Posterior cingulate gyrus (tissue), 11 donors: ENCODE measurements at places on chromosomes 2 and 18.

GRCh38 chr2:86821306-86821705, 30.6 kb upstream of the CD8A start:
- no peak for DNase-seq

- DNase-seq = no peak
Measured at GRCh38 chr2:84782717-84783442, 98.0 kb downstream of the TRABD2A start.

DNA sequence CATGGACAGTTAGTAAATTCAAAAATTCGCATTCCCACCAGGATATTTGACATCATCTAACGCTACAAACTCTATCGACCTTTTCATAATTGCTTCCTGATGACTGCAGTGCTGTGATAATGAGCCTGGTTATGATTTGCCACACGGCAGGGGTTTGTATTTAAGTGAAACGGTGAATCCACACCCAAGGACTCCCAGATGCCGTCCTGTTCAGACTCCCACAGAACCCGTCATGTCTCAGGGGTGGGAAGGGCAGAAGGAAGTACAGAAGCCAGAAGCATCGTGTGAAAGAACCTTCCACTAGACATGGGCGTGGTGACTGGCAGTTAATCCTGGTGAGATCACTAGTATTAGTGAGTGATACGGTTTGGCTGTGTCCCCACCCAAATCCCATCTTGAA, 91.2 kb upstream of the TMEM18 start:
- no peak for DNase-seq

DNA sequence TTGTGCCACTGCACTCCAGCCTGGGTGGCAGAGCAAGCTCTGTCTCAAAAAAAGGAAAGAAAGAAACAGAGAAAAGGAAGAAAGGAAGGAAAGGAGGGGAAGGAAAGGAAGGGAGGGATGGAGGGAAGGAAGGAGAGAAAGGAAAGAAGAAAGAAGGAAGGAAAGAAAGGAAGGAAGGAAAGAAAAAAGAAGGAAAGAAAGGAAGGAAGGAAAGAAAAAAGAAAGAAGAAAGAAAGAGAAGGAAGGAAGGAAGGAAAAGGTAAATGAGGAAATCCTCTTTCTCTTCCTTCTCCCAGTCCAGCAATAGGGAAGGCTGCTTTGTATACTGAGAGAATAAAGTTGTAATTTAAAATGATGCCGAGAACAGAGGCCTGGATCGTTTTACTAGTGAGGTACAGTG, 22.8 kb upstream of the ZNF407 start:
- no peak for DNase-seq

DNA sequence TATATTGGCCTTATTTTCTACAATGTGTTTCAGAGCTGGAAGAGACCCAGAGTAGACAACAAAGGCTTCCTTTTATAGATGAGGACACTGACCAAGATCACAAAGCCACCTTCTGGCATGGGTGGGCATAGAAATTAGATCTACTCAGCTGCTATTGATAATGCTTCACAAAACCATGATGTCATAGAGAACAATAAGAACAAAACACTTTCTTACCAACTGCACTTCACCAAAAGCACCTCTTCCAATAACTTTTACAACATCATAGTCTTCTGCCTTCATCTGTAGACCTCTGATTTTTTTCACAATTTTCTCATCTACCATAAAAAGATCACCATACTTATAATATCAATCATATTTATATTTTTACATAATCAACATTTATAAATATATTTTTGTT, 58.1 kb downstream of the ROCK2 start:
- DNase-seq = no peak

DNA sequence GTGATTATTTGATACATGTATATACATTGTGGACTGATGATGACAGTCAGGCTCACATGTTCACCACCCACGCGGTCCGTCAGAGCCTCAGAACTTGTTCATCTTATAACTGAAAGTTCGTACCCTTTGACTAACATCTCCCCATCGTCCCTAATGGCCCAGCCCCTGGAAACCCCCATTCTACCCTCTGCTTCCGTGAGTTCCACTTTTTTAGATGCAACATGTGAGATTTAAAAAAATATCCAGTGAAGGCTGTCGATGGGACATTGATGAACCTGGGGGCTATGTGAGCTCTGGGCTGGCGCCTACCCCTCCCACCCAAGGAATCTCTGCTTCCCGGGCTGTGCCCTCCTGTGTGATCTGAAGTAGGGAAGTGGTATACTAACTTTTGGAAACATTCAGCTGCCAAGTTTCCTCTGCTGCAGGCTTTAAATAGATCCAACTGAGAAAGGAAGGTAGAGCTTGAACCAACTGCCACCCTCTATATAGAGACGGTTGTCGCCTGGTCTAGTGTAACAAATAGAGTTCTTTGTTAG, 163.8 kb downstream of the FAM210A start:
- DNase-seq = no peak

GRCh38 chr2:174334781-174335251, at the start of gene SP9:
SP9 (plus strand) TSS chr2:174334954; CDS start chr2:174335093, 139 bp downstream.
- DNase-seq = no peak

GRCh38 chr18:7871560-7872456, 304.7 kb downstream of the PTPRM start:
- DNase-seq = no peak

- no peak for DNase-seq
Measured at GRCh38 chr2:58708565-58708964, 467.4 kb upstream of the FANCL start.

DNA sequence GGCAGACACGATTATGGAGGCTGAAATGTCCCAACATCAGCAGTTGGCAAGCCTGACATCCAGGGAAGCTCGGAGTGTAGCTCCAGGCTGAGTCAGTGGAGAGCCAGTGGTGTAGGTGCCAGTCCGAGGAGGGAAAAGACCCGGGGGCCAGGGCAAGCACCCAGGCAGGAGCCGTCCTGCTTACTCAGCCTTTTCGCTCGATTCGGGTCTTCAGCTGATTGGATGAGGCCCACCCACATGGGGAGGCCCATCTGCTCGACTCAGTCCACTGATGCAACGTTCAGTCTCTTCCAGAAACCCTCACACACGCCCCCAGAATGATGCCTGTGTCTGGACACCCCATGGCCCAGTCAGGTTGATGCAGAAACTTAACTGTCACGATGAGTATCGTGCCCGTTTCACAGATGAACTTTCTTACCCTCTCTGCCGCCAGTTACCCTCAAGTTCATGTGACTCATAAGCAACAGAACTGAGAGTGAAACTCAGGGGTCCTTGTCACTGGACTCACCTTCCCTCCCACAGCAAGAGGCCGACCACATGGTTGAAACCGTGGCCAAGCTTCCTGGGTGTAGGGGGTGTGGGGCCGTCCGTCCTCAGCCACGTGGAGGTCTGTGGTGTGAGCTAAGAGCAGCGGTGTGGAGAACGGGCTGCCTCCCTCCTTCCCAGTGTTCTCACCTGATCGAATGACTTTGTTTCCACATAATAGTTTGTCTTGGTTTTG, 197.4 kb upstream of the HDAC4 start:
- DNase-seq = no peak

- DNase-seq = no peak
Measured at GRCh38 chr18:45557779-45558178, 57.5 kb upstream of the SLC14A2 start.

- no peak for DNase-seq
Measured at GRCh38 chr2:153287109-153287801, 191.3 kb downstream of the RPRM start.

DNA sequence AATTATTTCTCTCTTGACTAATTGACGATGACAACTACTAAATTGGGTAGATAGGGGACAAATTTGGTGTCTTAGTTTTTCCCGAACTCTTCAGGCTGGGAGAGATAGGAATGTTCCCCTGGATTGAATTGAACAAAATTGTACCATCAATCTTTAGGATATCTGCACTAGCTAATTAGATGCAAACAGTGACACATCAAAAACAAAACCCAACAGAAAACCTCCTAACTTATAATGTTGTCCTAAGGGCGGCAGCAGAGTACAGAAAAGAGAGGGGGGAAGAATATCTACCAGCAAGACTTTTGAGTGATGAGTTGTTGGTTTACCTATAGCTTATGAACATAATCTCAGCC, 342.9 kb downstream of the INSIG2 start:
- no peak for DNase-seq

GRCh38 chr2:160477032-160477431, 16.6 kb downstream of the RBMS1 start:
- no peak for DNase-seq

- no peak for DNase-seq
Measured at GRCh38 chr2:209442939-209443338, 19.1 kb downstream of the MAP2 start.

DNA sequence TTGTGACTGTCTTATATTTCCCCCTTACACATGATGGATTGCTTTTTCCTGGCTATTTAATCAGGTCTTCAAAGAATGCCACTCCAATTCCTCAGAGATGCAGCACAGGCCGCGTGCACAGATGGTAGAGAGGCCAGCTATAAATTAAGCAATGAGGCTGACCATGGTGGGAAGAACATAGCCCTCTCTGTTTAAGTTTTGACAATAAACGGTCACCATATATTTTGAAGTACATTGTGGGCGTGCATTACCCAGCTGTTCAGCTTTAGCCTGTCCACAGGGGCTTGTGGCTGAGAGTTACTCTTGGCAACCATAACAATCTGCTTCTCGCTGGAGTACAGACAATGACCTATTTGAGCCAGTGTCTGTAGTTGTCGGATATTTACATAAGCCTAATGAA, 730.8 kb downstream of the DCC start:
- DNase-seq = no peak

DNA sequence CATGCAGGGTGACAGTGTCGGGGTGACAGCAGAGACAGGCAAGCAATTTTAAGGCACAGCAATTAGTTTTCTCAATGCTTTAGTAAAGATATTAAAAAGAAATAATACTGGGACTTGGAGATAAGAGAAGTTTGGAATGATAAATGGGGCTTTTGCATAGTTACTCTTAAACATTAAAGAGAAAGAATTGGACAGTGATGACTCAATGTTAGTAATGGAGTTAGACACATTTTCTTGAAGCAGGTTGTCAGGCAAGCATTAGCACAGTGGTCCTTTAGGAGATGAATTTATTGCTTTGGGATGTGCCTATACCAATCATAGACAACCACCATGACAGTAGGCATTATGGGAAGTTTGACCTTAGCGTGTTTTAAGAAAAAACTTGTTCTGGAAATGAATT, 228.3 kb upstream of the RAB12 start:
- no peak for DNase-seq

- DNase-seq = no peak
Measured at GRCh38 chr2:1593371-1594122, 150.8 kb downstream of the PXDN start.

DNA sequence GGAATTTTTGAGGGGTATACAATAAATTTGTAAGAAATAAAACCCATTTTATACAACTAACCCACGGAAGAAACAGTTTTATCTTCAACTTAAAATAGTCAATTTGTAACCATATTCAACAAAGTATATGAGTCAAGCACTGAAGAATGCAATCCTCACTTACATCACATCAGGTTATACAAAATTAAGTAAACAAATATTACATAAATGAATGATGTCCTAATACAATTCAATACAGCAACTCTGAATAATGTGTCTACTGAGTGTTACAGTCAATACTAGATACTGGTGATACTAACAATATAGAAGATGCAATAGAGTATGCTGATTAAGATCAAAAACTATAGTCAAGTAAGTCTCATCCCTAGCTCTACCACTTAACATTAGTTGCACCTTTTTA, 58.6 kb downstream of the FANCL start:
- no peak for DNase-seq

GRCh38 chr18:39494211-39494896, 1928.8 kb upstream of the CELF4 start:
- DNase-seq = no peak

- DNase-seq = no peak
Measured at GRCh38 chr18:58005885-58006523, 38.0 kb upstream of the NEDD4L start.

GRCh38 chr2:73112026-73112912, 479 bp downstream of the RAB11FIP5 start:
- peak; percentile 85 for DNase-seq

DNA sequence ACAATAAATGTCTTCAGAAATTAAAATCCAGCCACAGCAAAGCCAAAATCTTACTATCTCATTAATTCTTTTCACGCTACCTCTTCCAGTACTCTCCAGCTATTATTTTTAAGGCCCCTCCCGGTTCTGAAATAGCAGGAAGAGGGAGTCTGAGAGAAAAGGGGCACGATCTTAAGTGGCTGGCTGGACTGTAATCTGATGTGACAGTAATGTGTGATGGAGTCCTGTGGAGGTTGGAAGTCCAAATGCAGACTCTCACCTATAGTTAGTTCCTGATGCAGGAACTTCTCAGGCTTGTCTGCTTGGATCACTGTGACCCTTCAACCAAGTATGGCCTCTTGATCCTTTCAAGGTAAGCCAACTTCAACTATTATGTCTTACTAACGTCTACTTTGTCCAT, 43.2 kb downstream of the SMAD2 start:
- DNase-seq = no peak

DNA sequence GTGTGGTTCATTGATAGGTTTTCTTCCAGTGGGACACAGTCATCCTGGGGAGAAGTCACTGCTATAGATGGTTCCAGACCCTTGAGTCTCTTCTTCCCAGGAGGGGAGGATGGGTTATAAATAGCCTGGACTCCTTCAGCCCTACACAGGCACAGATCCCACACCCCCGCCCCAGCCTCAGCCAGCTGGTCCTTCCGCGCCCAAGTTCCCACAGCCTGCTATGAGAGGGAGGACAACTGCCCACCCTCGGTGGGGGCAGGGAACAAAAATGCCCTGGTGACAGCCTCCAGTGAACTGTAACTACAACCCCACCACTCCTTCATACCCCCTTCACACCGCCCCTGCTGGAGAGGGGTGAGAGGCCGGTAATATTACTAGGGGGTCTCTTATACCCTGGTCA, 3.2 kb downstream of the ZBTB7C start:
- DNase-seq = no peak

- DNase-seq = no peak
Measured at GRCh38 chr2:112957511-112957910, 20.3 kb upstream of the IL36G start.

- no peak for DNase-seq
Measured at GRCh38 chr18:629269-630150, 27.9 kb upstream of the TYMS start.

GRCh38 chr18:70421471-70422390, 132.9 kb downstream of the SOCS6 start:
- no peak for DNase-seq

GRCh38 chr2:188527141-188527540, 235.5 kb downstream of the GULP1 start:
- DNase-seq = no peak

- no peak for DNase-seq
Measured at GRCh38 chr2:2853346-2853745, 522.3 kb upstream of the MYT1L start.

GRCh38 chr2:152437276-152438108, 102.5 kb downstream of the FMNL2 start:
- no peak for DNase-seq

- no peak for DNase-seq
Measured at GRCh38 chr2:26580751-26581150, 60.4 kb downstream of the CIB4 start.
